ENCODE measurements at places on chromosomes 4 and X.

DNA sequence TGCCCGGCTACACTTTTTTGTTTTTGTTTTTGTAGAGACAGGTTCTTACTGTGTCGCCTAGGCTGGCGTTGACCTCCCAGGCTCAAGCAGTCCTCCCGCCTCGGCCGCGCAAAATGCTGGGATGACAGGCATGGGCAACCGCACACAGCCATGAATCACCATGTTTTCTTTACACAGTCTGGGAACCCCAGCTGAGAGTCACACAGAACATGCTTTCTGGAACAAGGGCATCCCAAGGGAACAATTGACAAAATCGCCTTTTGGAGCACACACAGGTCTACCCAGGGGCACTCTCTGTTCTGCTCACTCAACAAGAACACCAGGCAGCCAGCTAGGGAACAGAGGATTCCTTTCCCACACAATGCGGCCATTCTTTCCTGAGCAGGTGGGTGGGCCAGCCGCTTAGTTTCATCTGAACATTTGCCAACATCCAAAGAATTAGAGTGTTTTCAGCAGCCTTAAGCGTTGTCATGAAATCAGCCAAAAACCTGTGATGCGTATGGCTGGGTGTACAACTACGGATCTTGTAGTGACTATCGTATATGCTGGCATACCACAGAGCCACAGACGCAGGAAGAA is 15.7 kb downstream of the PRKX start:
- DNase-seq, result no peak

DNA sequence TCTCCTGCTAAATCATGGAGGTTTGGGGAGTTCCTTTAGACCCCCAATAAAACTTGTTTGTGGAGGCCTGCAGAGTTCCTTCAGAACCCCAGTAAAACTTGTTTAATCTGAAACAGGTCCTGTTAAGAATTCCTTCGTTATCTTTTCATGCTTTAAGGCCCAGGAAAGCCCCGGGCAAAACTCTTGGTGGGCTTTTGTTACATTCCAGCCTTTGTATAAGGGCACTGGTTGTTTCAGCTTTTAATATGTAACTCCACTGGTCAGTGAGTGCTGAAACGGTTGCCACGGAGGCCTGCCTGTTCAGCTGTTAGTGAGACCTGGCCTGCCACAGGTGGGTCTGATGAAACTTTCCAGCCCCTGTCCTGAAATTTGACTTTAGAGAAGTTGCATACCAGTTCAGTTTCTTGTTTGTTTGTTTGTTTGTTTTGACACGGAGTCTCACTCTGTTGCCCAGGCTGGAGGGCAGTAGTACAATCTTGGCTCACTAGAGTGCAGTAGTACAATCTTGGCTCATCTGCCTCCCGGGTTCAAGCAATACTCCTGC is 12.4 kb upstream of the DHRSX start:
- DNase-seq, result no peak

GRCh38 chr4:95694411-95694810 is 145.5 kb upstream of the PDHA2 start:
- DNase-seq, result no peak

- no peak for DNase-seq
Measured at GRCh38 chr4:87122252-87122651, 98.2 kb downstream of the KLHL8 start.

GRCh38 chr4:123073650-123074049 is 151.3 kb upstream of the NUDT6 start:
- no peak for DNase-seq

GRCh38 chrX:15567267-15567666 is 33.5 kb downstream of the ACE2 start:
- no peak for DNase-seq

GRCh38 chrX:27446423-27446822 is 16.7 kb downstream of the PPP4R3C start:
- no peak for DNase-seq

DNA sequence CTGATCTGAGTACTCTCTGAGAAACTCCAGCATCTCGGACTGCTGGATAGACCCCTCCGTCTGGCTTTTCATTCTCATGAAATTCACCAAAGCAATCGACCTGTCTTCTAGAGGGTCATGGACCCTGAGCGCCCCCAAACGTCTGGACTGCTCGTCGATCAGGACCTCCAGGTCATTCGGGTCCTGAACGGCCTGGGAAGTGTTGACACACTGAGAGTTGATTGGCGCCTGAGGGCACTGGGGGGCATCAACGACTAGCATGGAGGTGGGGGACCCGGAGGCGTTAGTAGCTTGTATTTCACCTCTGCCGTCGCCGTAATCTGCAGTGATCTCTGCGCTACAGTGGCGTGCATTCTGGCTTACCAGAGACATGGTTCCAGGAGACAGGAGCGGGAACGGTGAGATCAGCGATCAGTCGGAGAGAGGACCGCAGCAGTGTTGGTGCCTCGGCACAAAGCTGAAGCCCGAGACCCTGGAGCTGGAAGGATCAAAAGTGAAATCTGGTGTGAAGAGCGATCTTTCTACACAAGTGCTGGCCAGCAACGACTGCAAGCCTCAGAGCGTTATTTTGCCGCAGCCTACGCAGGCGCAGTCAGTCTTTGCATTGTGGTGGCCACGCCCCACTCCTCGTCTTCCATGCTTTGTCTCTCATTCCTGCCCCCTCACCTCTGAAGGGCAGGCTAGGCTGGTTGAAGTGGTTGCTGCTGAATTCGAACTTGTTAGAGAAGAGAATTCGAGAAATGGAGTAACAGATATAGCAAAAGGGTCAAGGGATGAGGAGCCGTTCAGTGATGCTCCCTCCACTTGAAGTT is at the start of gene MAGEE2:
Gene MAGEE2 (minus strand): TSS at position 575 of the 812 bp plus-strand sequence. CDS start 203 bp downstream, at position 372.
- DNase-seq, result no peak

DNA sequence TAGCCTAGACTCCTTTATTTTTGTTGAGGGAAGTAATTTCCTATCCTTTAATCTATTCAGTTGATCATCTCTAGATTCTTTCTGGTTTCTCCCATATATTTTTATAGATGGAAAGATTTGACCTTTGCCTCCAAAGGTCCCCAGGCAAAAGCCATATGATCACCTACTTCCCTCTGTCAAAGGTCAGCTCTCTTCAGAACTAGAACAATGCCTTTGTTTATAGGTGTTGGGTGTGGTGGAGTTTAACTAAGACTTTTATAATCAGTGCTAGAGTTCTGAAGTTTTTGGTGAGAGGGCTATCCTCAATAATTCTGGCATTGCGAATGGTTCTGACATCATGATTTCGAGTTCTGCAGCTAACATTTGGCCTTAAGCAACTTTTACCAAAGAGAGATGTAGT is 19.0 kb upstream of the DCAF8L2 start:
- DNase-seq, result no peak

GRCh38 chrX:115147220-115147619 is 42.0 kb upstream of the RBMXL3 start:
- no peak for DNase-seq

DNA sequence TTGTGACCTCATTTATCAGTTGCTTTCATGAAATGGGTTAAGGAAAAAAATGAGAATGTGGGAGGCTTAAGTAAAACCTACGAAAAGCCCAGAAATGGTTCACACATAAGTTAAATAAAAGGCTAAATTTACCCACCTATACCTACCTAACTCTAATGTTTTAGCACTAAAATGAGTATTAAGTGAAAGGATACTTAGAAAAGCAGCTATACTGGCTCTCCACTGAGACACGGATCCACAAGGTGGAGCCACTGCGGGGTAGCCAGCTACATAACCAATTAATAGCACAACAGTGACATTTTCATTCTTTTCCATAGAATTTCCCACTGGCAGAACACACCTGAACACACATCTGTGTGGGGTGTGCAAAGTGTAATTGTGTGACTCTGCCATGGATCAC is 101.9 kb downstream of the MAML3 start:
- no peak for DNase-seq

DNA sequence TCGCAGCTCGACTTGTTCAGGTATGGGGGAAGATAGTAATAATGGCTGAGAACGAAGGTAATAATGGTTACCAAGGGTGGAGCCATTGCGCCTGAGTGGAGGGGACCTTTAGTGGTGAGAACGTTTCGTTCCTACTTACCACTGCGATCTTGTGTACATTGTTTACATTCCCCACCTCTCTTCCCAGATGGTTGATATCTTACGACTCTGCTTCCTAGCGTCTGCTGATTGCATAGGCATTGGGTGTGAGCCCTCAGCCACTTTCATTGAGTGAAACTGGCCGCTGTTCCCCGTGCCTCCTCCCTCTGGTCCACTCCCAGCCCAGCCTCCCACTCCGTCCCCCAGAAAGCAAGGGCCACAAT is 850 bp downstream of the IGBP1 start:
- DNase-seq, result no peak

GRCh38 chr4:42371305-42372252 is 25.7 kb upstream of the SHISA3 start:
- no peak for DNase-seq

GRCh38 chr4:45409536-45409935 is 683.2 kb upstream of the GNPDA2 start:
- DNase-seq, result no peak

DNA sequence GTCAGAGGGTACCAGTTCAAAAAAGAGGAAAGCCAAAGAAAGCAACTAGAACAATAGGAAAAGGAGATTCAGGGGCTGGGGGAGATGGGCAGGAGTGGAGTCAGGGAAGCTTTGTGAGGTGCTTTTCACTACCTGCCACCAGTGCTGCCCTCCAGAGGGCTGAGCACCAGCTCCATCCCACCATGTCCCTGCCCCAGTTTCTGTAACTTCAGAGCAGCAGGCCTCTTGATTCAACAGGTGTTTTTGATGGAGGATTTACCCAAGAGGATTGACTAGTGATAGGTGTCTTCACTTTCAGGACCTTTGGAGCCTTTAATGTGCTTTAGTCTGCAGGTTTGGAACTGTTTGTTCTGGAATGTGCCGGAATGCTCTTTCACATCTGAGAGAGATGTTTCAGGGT is 12.1 kb downstream of the KIT start:
- DNase-seq, result no peak

DNA sequence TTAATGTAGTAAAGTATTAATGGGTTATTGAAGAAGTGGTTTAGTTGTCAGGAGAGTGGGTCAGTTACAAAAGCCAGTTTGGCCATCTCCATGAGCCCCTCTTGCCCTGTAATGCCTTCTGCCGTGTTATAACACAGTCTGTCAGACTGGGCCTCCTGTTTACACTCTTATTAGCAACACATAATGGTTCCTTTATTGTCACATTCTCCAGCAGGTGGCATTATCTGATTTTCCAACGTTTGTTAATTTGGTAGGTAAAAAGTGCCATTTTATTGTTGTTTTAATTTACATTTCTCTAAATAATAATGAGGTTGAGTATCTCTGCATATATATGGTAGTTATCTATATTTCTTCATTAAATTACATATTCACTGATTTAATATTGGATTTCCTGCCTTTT is 560.8 kb downstream of the FGF13 start:
- no peak for DNase-seq

DNA sequence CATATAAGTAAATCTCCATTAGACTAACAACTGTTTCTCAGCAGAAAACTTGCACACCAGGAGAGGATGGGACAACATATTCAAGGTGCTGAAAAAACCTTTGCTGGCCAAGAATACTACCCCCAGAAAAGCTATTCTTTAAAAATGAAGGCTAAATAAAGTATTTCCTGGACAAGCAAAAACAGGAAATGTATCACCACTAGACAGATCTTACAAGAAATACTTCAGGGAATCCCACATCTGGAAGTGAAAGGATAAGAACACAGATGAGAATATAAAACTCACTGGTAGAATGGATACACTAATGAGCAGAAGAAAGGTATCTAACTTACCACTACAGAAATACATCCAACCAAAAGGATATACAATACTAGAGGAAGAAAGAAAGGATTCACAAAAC is 27.0 kb upstream of the ADH1C start:
- DNase-seq, result no peak

DNA sequence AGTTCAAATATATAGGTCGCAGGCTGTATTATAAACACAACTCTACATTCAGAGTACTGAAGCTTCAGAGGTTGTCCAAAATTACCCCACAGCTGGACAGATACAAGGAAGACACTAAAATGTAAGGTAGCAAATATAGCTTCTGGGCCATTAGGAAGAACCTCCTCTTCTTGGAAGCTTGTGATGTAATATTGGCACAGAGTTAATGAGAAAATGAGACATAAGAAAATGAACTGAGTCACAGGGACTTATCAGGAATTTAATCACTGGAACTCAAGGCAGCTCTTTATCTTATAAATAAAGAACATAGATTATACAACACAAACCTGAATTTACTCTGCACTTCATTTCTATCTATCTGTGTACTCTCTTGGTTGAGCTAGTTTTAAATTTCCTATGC is 344.7 kb downstream of the PCDH10 start:
- DNase-seq, result no peak

DNA sequence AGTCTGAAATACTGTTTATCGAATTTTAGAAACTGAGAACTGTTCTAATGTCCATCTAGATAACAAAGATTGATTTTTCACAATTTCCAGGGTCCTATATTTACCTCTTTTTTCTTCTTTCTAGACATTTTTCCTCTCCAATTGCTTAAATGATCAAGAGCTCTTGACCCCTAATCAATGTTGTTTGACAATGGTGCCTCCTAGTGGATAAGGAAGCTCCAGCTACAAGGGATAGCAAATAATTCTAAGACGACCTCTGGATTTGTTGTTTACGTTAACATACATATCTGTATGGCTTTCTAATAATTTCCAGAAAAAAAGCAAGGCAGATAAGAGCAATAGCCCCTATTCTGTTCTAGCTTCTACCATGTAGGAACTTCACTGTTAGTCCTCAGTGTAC is 35.8 kb downstream of the GPR82 start:
- DNase-seq, result no peak

DNA sequence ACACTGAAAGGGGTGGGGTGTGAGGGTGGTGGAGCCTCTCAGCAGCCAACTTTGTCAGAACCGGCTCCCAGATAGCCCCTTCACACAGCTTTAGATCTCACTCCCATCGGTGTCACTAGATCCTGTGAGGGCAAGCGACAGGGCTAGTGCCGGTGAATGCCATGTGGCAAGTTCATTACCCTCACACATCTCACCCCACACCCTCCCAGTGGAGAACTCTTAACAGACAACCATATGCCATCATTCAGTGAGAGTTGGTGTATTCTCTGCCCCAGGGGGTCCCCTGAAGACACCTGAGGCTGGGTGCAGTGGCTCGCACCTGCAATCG is 15.3 kb downstream of the SEPTIN6 start:
- DNase-seq, result no peak

Data from stimulated activated CD8-positive, alpha-beta memory T cell treated with anti-CD3 and anti-CD28 coated beads, Interleukin-7, amount 100 ng/mL, for 24 hours (primary cell).